Mammary epithelial cell (primary cell): ENCODE measurements at places on chromosomes 4 and X. TPM values are rescaled to one million over a fixed set of nuclear protein-coding genes. Genes with fewer than 3 reads are reported as not detected.

The F11 gene
- total RNA-seq, result not detected

- peak; percentile 51 for DNase-seq
Measured at GRCh38 chrX:17737986-17738713, 857 bp downstream of the SCML1 start.

The C4orf54 gene
- total RNA-seq, result 0.50 TPM

The DCX gene
- total RNA-seq, result not detected

DNA sequence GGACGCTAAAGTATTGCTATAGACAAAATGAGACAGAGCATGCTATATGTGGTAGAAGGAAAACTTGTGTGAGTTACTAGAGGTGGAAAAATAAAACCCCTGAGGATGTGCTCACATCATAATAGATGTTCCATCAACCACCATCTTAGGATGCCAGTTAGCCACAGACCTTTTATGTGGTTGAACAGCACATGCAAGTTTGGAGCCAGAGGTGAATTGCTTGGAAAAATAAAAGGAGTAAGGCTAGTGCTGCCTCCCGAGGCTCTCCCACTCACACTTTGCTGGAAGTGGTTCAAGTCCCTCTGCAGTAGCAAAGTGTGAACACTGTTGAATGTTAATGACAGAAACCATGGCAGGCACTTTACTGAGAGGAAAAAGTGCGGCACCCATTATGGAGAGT lies 39.4 kb upstream of the PPARGC1A start:
- no peak for DNase-seq

The SHISA3 gene
- not detected for total RNA-seq

DNA sequence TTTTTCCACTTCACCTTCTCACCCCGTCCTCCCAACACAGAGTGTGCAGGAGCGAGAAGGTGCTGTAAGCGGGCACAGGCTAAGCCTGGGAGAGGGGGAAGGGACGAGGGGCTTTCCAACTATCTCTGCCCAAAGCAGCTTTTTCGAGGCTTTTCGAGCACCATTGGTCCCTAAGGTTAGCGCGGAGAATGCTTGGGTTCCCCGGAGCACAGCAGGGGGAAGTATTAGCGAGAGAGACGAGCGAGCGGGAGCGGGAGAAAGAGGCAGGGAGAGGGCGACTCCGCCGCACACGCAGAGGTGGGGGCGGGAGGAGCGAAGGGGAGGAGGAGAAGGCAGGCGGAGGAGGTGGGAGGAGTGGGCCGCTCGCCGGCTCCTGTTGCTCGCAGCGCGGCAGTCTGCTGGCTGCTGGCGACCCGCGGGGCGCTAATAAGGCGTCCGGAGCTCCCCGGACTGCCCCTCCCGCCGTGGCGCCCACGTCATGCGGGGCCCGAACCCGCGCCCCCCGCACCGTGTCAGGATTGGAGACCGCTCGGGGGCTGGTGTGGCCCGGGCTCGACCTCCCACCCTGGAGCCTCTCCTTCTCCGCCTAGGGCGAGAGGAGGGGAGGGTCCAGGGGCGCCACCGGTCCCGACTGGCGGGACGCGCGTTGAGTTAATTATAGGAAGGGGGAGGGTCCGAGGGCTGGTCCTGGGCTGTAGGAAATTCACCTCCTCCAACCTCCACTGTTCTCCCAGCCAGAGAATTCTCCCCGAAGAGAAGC lies at the start of gene ADAMTS3:
Gene ADAMTS3, minus strand, starts transcription at position 263 of the 760 bp plus-strand sequence. CDS start 459 bp downstream, outside the sequence.
- peak; percentile 49 for DNase-seq

GRCh38 chr4:81549984-81550383 lies 78.3 kb upstream of the RASGEF1B start:
- DNase-seq, result no peak

The TLR1 gene
- 3.7 TPM for total RNA-seq

The USP51 gene
- total RNA-seq, result 2.3 TPM

GRCh38 chr4:33658971-33659370 lies 2585.3 kb downstream of the ARAP2 start:
- DNase-seq, result no peak

DNA sequence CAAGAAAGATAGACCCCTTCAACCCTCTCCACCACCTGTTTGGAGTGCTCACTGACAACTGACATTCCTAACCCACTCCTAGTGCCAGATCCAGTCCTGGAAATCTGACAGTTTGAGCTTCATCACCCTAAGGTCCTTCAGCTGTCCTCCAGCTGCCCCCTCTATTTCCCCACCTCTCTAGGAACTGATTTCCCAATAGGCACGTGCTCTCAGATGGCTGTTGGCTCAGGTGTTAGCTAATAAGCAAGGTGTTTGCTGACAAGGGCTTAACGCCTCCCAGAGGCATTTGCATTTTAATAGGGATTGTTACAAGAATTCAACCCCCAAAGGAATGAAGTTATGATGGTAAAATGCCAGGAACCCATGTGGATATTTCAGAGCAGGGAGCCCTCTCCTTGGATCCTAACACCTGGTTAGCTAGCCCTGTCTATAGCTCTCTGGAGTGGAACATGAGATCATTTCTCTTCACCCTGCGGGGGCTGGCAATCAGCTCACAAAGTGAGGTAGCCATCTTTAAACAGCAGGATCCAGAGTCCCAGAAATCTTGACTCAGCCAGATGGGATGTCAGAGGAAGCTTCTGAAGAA lies 348.5 kb upstream of the SFRP2 start:
- no peak for DNase-seq

The SCLT1 gene
- total RNA-seq, result 7.2 TPM

DNA sequence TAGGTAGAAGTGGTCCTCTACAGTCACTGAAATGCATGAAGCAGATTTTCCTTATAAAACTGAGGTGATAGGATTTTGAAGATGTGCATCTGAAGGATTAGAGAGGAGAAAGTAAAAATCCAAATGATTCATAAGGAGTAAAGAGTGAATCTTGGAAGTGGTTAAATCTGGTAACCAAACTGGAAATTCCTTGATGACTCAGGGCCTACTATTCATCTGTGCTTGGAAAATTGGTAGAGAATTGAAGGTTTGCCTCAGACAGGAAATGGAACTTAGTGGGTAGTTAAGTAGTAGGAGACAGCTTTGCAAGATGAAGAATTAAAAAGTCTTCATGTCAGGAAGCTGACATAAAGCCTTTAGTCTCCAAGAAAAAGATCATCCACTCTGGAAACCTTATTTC lies 368.9 kb upstream of the CTSO start:
- DNase-seq, result peak; percentile 90
